Fibroblast of skin of abdomen (primary cell): ENCODE measurements at places on chromosomes 3 and 15.
A peak's percentile ranks its signal among the peaks of the same experiment; 100 is the strongest.

DNA sequence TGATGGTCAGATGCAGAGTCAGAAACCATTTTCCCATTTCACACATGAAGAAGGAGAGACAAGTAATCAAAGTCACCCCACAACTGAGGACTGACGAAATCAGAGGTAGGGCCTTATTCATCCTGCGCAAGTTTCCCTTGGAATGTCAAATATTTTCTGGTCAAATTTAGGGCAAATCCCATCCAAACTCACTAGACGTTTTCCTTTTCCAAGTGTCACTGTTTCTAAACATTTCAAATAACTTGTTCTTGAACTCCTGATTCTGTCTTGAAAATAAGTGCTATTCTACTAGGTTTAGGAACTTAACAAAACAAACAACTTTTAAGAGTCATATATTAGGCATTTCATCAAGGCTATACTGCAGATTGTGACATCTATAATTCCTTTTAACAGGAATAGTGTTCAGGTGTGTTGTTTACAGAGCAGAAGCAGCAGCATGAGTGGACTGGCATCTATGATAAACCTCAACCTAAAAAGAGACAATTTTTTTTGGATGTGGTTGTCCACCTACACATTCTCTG, 40.7 kb downstream of the SUMF1 start:
- DNase-seq: peak; percentile 14

- peak; percentile 61 for DNase-seq
These were observed 287.7 kb downstream of the RORA start for GRCh38 chr15:60941448-60941847.

DNA sequence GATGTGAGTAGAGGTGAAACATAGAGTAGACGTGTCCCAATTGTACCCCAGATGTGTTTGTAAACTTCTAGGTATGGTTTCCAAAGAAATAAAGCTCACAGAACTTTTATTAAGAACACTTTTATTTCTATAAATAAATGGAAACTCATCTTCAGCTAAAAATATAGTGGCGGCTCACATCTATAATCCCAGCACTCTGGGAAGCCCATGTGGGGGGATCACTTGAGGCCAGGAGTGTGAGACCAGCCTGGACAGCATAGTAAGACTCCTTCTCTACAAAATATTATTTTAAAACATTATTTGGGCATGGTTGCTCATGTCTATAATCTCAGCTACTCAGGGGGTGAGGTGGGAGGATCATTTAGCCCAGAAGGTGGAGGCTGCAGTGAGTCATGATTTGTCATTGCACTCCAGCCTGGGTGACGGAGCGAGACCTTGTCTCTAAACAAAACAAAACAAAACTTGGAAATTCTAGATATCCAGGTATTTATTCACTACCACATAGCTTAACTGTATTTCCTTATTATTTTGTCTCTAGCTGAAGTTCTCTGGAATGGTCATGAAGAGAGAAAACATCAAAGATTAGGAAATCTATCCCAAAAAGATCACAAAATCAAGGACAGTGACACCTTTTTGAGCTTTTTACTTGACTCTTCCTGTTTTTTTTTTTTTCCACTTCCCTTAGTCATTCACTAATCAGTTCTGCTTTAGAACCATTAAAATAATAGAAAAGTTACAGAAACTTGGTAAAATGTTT, 258.1 kb downstream of the TIGIT start:
- peak; percentile 51 for DNase-seq

GRCh38 chr3:187612656-187613055, 57.5 kb downstream of the SST start:
- DNase-seq: no peak

GRCh38 chr3:147404800-147405230, 1.5 kb downstream of the ZIC4 start:
- DNase-seq: no peak

GRCh38 chr3:45426161-45426560, 37.8 kb downstream of the LARS2 start:
- DNase-seq: no peak

GRCh38 chr3:46361408-46362283, 7.7 kb downstream of the CCR2 start:
- DNase-seq: peak; percentile 26

GRCh38 chr15:49737127-49737526, 116.3 kb downstream of the DTWD1 start:
- DNase-seq: no peak

DNA sequence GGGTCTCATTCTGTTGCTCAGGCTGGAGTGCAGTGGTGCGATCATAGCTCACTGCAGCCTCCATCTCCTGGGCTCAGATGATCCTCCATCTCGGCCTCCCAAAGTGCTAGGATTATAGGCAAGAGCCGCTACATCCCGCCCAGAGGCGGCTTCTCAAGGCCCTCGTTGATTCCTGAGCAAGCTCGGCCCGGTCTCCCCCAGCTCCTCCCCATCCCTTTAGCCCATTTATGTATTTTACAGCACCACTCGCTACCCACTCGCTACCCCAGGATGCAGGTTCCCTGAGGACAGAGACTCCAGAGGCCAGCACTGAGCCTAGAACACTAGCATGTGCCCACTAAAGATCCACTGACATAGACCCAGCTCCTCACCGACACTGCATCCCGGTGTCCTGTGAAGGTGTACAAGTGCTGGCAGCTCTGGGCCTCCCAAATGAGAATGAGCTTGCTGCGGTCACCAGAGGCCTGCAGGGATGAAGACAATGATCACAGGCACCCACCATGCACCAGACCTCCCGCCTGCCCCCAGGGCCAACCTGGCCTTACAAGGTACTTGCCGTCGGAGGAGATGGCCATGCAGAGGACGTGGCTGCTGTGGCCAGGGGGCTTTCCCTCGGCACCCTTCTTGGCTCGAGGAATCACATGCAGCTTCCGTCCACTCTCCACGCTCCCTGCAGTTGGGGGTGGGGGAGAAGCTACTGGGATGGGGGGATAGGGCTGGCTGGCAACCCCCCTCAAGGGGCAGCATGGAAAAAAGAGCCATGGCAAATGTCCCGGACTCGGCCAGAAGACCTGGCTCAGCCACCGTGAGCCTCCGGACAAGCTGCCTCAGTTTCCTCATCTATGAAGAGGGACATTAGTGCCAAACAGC, 5.6 kb downstream of the RRP9 start:
- DNase-seq: no peak

DNA sequence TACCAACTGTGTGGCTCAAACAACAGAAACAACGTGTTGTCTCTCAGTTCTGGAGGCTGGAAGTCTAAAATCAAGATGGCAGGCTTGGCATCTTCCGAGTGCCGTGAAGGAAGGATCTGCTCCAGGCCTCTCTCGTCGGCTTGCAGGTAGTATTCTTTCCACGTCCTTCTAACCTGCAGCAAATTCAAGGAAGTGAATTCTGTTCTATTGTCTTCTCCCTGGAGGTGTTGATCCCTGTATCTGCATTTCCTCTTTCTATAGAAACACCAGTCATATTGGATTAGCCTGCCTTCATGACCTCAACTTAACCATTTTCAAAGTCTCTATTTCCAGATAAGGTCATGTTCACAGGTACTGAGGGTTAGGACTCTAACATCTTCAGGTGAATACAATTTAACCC, 512.1 kb downstream of the GABRG3 start:
- DNase-seq: no peak

DNA sequence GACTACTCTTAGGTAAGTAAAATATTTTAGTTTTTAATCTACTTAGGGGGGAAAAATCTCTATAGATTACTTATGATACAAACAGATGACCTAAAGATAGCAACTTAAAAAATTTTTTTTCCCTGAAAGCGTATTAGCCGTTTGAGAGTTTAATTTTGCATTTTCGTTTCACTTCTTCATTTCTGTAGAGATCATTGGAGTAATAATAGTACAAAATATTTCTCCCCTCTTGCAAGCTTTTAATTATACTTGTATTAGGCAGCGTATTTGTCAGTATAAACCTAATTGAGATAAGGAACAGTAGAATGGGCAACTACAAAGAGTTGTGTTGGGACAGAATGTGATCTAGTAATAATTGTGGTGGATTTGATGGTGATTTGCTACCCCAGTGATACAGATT, 10.3 kb downstream of the SKIL start:
- DNase-seq: no peak

GRCh38 chr3:89171687-89172545, 64.5 kb downstream of the EPHA3 start:
- DNase-seq: no peak

DNA sequence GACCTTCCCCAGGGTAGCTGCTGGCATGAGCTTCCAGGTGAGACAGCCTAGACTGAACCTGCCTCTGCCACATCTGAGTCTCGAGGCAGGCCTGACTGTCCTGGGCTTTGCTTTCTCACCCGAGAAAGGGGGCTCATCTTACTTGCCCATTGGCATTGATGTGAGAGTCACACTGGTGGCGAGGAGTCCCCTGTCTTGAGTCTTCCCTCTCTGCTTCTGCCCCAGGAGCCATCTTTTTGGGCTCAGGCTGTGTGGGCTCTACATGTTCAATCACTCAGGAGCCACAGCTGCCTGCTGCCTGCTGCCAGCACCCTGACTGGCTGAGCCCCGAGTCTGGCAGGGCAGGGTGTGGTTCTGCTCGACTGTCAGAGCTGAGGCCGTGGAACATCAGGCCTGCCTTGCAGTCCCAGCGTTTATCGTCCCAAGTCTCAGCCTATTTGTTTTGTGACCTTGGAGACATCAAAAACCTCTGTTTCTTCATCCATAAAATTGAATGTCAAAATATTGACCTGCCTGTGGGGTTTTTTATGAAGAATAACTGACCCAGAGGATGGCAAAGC, 132.5 kb downstream of the DNAJB8 start:
- DNase-seq: no peak

GRCh38 chr3:14413381-14414071, 11.1 kb downstream of the SLC6A6 start:
- peak; percentile 46 for DNase-seq

- no peak for DNase-seq
These were observed 4.2 kb downstream of the TBC1D23 start for GRCh38 chr3:100265016-100265415.

GRCh38 chr3:60743631-60744164, 507.6 kb downstream of the FHIT start:
- DNase-seq: no peak

DNA sequence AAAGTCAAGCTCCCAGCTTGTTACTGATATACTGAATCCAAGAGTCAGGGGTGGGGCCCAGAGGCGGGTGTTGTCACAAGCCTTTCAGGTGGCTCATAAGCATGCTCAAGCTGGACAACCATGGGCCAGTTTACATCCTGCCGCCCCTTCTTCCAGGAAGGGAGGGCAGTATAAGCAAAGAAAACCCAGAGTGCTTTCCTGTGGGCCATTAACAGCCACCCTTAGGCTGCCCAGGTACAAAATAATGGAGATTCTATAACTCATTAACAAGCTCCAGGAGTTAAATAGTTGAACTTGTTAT, 183.2 kb downstream of the NTRK3 start:
- DNase-seq: no peak

DNA sequence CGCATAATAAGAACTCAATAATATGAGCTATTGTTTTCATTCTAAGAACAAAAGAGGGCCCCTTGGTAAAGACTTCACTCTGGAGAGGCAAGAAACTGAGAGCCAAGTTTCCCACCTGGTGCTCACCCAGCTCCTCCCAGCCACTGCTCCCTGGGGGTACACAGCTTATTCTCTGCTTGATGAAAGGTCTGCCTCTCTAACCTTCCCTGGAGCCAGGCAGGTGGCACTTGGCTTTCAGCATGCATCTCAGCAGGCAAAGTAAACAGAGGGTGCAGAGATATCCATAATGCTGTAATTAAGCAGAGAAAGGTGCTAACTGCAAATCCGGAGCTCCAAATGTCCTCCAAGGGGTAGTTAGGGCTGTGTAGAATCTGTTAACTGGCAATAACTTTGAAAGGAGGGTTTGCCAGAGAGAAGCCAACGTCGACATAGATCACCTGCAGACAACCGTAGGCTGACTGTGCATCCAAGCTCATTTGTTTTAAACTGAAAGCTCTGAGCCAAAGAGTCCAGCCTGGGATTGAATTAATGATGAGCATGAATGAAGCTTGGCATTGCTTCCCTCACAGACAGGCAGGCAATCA, 159.6 kb upstream of the PROK2 start:
- no peak for DNase-seq

- no peak for DNase-seq
These were observed 143.2 kb upstream of the PLXND1 start for GRCh38 chr3:129749692-129750091.

GRCh38 chr15:73017987-73018386, 34.3 kb upstream of the NEO1 start:
- DNase-seq: no peak

DNA sequence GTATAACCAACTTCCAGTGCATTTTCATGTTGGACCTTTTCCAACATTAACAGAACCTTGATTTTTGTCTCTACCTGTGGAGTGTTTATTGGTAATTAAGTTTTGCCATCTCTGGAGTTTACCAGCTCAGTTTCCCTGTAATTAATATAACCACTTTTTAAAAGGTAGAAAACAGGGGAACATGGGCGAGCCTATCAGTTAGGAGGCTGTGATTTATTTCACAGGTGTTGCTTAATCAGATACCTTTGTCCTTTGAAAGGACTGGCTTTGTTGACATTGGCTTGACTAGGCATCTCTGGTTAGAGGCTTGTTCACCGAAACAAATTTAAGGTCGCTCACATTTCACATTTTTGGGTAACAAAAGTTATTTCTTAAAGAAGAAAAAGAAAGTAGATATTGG, 622 bp downstream of the NAALADL2 start:
- no peak for DNase-seq

DNA sequence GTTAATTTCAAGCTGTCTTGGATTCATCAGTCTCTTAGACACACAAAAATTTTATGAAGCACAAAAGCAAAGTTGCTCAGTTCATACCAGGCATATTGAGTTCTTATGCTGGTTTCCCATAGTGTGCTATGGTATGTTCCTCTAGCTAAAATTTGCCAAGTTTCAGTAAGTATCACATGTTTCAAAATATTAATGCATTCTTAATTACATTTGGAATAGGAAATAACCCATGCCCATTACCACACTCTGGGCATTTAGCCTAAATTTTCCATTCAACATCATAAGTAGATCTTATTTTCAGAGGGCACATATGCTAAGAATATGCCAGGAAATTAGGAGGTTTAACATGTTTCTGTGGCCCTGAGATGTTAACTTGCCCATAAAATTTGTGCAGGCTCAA, 289.9 kb downstream of the SHOX2 start:
- DNase-seq: no peak

- DNase-seq: peak; percentile 38
These were observed 35.4 kb downstream of the ZMAT3 start for GRCh38 chr3:179036226-179036625.

DNA sequence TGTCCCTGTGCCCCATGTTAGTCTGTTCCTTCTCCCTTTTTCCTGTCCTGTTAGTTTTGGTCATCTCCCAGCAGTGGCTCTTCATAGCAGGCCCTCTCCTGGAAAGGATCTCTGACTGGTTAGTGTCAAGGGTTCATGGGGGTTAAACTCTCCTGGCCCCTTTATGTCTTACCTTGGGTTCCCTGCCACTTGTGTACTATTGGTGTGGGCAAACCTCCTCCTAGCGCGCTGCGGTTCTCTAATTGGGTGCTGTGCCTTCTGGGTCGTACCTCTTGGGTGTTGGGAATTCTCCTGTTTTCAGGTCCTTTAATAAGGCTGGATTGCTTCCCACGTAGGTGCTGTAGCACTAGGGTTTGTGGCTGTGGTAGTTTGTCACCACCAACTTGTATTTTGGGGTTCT, 18.8 kb downstream of the GMPS start:
- DNase-seq: no peak

GRCh38 chr3:99939876-99940275, 122.2 kb downstream of the CMSS1 start:
- no peak for DNase-seq

GRCh38 chr3:12752809-12753208, 6.2 kb downstream of the TMEM40 start:
- peak; percentile 8 for DNase-seq
